Right renal pelvis (tissue), 4 donors: ENCODE measurements at places on chromosomes 4 and X. TPM values are rescaled to one million over a fixed set of nuclear protein-coding genes. Genes with fewer than 3 reads are reported as not detected.

DNA sequence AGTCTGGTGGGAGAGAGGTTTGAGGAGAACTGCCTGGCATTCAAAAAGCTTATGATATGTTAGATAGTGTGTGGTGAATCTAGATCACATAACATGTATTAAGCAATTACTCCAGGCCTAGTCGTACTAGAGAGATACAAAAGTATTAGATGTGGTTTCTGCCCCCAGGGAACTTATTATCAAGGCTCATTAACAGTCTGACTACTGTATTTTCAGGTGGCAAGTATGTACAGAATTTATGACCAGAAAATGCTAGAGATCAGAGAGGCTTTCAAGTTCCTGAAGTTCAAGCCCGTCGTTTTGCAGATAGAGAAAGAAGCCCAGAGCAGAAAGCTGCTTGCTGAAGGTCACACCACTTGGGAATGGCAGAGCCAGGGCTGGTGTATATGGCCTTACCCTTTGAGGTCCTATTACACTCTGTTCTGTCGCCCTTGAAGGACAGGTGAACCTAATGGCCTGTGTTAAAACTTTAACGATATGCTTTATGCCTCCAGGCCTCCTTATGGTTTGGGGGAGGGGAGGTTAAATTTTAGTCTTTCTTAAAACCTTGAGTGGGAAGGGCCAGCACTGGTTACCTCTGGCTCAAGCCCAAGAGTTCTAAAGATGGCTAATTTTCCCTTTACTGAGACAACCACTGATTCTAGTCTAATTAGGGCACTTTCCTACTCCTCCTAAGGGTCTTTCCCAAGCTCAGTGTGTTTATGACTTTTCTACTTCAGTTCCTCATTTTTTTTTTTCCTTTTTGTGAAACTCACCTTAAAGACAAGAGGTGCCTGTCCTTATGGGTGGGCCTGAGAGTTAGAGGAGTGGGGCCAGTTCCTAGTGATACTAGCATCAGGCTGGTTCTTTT is 19.9 kb downstream of the TMEM164 start:
- DNase-seq, result no peak

DNA sequence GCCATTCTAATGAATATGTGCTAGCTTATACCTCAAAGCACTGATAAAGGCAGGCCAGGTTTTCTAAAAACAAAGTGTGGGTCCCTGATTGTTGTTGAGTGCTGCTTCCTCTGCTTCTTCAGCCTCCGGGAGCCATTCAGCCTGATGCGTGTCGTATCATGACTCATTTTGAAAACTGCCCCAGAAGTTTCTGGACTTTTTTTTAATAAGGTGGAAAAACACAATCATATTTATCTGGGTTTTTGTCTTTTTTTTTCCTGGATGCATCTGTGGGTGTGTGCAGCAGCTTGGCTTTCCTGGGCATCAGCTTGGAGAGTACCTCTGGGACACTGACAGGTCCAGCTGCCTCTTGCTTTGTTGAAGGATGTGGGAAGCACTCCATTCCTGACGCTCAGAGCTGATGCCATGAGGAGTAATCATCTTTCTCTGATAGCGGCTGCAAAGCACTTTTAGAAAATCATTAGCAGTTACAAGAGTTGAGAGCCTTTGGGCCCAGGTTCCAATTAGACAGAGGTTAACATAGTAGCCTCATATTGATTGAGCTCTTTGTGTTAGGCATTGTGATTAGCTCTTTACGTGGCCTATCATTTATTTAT is 66.9 kb downstream of the PARM1 start:
- no peak for DNase-seq

DNA sequence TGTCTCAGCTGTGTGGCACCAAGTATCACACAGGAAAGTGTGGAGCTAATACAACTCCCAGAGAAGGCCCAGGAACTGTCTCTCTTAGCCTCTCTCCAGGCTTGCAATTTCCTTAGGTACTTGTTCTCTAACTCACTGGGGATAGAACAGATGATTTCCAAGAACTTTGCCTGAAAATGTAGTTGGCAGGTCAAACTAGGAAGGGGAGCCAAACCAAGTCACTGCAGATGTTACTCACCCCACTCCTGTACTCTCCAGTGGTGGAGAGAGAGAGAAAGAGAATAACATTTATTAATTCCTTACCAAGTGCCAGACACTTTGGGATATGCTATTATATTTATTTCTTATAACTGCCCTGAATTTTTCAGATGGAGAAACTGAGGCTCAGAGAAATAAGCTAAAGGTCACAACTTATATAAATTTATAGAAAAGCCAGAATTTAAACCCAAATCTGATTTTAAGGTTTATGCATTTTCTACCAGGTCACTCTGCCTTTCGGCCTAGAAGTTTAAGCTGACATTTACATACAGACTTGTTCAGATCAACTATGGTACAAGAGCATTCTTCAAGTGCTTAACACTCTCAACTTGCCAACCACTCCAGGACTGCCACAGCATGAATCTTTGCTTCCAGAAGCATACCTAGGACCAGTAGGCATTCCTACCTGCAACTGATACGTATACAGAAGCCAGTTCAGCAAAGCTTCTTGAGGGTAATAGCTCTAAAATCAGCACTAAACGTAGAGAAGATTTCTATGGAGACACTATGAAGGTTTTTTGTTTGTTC is 248.6 kb upstream of the ETNPPL start:
- no peak for DNase-seq

The MAOA gene
- 19.5 TPM for polyA plus RNA-seq
